Sciatic nerve (tissue), 2 donors: ENCODE measurements at places on chromosomes 3 and 15. TPM values are rescaled to one million over a fixed set of nuclear protein-coding genes. Genes with fewer than 3 reads are reported as not detected.

The WDR93 gene
- total RNA-seq, result not detected

- no peak for DNase-seq
Measured at GRCh38 chr3:190854062-190854461, 8.4 kb downstream of the GMNC start.

- peak; percentile 34 for DNase-seq
Measured at GRCh38 chr15:79990280-79990996, 19.4 kb upstream of the BCL2A1 start.

GRCh38 chr3:107999215-107999775 lies 91.5 kb downstream of the CD47 start:
- no peak for DNase-seq

The GPR156 gene
- 0.98 TPM for total RNA-seq

DNA sequence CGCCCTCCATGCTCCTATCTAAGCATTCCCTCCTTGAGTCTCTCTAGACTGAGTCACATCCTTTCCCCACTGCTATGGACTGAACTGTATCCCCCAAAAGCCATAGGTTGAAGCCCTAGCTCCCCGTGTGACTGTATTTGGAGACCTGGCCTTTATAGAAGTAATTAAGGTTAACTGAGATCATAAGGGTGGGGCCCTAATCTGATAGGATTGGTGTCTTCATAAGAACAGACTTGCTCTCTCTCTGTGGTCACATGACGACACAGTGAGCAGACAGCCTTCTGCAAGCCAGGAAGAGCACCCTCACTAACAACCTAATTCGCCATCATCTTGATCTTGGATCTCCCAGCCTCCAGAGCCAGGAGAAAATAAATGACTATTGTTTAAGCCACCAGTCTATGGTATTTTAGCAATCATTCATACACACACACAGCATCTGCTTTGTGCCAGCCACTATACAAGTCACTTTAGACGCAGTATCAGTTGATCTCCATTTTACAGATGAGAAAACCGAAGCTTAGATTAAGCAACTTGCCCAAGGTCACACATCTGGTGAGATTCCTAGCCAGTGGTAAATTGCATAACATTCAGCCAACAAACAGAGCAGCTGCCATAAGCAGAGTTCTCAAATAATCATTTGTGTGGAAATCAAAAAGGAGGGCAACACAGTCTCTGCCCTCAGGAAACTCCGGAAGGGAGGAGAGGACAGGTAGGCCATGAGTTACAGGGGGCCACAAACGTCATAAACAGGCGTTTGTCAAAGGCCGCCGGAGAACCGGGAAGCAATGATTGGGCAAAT lies 66.3 kb upstream of the HES1 start:
- no peak for DNase-seq

The LNP1 gene
- total RNA-seq, result 3.4 TPM

DNA sequence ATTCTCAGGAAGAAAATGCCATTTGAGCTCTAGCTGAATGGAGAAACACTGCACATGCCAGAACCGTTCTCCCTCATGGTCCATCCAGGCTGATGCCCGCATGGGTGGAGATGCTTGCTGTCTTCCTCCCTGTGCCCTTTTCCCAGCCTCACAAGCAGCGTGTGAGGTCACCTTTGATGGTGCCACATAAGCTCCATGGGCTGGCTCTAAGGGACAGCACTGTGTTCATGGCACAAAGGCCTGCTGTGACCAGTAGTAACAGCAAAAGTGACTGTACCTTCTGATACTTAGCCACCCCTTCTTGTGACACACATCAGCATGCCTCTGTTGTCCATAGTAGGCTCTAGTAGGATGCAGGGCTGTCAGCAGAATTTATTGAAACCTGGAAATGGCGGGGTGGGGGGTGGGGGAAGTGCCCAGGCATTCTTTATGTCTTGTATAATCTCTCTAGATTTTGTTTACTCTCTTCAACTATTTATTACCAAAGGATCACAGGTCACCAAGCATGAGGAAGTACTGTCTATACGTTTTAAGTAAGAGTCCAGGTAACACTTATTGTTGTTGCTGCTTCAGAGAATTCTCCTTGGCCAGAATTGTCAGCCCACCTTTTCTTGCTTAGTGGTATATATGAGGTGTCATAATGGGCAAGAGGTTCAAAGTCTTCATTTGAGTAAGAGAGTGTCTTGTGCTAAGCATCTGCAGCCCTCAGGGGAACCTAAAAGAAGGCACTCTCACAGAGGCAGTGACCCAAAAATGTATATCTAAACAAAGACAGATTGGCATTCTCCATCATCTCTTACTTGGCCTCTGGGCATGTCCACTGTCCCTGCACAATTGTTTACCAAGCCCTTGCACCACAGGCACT lies 56.5 kb downstream of the RAB7A start:
- DNase-seq, result no peak

DNA sequence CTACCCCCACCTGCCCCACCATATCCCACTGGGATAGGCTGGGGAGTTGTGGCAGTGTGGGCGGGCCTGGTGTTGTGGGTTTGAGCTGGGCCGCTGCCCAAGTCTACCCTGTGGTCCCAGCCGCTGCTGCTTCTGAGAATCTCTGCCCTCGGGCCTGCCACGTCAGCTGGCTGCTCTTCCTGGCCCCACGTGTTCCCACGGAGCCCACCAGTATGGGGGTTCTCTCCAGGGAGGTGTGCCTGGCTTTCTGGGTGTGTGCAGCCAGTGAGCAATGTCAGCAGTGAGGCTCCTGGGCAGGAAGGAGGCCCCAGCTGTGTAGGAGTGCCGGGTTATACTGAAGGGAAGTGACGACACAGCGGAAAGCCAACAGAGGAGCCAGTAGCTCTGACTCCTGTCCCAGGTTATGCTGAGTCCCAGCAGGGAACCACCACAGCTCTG lies 10.5 kb downstream of the GNAI2 start:
- DNase-seq, result no peak

DNA sequence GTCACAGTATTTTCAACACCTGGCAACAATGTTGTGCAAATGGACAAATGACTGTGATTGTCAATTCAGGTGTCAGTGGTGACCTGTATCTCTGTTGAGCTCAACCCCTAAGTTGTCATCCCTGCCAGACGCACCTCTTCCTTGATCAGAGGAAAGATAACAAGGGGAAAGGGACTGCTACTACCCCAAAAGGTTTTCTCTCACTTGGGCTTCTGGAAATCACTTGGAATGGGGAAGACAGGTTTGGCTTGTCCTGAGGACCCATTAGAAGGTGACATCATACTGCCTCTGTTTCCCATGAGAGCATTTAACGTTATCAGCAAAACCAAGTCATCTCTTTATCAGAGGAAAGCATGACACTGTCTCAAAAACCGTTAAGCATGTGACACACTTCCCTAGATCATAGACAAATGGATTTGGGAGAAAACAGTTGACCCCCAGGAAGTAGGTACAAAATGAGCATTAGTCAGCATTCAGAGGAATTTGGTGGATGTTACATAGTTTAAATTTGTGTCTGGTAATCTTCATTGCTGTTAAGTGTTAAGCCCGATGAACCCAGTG lies 769.5 kb downstream of the GRM7 start:
- DNase-seq, result no peak

The WNT7A gene
- not detected for total RNA-seq

The ISLR2 gene
- 1.5 TPM for total RNA-seq

DNA sequence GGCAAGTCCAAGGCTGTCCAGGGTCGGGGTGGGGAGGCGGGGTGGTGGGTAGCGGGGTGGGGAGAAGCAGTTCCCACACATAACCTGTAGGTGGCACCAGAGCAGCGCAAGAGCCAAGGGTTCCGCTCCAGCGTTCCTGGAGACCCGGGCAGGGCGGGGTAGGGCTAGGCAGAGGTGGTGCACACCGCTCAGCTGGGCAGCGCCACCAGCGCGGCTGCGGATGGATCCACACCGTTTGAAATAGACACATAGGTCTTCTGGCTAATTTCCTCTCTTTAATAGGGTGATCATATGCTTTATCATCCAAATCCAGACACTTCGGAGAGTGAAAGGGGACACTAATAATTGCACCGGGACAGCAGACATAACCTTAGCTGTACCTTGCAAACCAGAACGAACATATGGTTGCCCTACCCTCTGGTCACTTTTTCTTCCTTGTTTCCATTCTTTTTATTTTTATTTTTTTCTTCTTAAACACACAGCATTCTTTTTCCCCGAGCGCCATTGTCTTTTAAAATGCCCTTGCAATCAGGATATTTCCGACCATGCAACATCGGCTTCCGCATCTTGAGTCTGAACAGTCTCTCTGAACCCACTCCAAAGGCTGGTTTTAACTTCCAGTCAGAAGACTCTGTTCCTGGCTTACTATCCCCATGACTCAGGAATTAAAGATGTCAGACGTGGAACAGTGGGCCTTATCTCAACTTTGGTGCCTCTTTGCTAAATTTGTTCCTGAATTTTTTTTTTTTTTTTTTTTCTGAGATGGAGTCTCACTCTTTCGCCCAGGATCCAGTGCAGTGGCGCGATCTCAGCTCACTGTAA lies 12.5 kb upstream of the ZSCAN2 start:
- peak; percentile 89 for DNase-seq

DNA sequence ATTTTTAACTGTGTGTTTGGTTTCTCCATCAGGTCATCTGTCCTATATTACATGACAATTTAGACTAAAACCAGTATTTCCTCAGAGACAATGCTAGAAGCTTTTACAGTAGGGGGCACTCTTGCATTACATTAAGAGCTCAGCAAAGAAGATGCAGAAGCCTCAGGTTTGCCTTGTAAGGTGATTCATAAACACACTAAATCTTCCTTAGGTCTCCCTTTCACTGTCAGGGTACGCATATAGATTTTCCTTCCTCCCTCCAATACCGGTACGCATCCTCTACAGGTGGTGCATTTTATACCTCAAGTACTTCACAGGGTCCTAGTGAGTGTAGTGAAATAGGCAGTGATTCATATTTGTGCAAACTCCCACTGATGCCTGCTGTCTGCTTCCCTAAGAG lies 46.5 kb downstream of the CD86 start:
- DNase-seq, result no peak

The MEIS2 gene
- total RNA-seq, result 22.0 TPM

The MAP6D1 gene
- total RNA-seq, result 1.1 TPM

The C3orf20 gene
- 0.18 TPM for total RNA-seq

The CHRNA3 gene
- total RNA-seq, result not detected

The RNU5B-1 gene
- total RNA-seq, result 44.7 TPM

DNA sequence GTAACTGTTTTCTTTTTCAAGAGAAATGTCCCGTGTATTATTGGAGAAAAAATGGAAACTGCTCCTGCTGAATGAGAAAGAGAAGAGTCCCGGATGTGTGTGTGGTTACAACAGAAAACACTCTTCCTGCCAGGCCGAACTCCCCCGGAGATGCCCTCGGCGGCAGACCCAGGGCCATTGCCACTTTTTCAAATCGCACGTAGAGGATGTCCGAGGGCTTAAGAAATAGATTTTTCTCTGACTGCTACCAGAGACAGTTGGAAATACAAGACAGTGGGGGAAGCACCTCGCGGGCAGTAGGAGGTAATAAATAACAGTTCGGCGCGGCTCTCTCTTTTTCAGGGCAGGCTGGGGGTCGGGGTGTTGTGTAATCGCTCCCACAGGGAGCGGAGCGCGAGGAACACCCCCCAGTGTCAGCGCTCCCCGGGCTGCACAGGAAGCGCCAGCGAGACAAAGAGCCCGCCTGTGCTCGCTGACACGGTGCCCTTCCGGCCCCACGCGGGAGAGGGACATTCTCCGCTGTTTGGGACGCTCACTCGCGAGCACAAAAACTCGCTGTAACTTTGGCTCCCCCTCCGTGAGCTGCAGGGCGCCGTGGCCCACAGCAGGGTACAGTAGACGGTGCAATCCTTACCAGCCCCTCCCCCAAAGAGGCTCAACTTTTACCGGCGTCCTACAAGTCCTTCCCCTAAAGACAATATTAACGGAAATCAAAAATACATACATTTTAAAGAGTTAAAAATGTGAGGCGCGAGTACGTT lies 1.1 kb downstream of the VGLL4 start:
- peak; percentile 84 for DNase-seq

DNA sequence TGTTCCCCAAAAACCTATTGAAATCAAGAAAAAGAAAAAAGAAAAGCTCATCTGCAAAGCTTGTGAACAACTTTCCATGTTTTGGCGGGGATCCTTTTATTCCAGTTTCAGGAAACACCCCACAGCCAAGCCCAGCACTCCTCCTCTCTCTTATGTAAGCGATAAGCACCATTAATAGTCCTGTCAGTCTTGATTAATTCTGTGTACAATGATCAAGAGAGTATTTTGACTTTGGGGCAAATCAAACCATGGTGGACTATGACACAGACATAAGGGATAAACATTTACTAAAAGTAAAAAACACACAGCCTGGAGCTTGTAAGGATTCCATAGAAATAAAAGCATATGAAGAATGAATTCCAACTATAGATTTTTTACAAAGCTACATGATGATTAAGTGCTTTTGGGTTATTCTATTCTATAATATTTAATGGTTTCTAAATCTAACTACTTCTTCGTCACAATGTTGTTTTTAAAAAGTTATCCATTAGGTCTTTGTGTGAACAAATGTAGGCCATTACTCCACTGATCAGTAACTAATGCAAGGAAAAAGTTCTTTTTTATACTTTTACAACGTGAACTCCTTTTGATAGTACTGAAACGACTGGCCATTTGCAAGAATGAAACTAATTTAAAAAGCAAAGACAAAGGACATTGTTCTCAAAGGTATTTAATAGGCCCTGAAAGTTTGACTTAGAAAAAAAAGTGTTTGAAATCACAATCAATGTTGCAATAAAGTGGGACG lies 106.5 kb downstream of the KCNAB1 start:
- no peak for DNase-seq

DNA sequence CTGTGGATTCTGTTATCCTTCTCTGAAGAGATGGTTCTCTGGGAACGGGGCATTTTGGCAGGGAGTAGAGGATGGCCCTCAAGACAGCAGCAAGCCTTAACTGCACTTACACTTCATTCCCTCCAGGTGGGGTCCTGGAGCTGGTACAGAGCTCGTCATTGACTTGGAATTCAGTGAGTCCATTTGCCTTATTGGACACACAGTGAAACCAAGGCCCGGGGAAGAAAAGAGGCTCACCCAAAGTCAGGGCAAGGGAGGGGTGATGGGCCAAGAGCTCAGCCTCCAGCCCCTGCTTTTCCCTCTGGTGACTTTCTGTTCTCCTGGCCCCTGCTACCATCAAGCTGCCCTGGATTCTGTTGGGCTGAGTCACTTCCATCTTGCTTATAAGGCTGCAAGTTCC lies 125.6 kb downstream of the ETFA start:
- DNase-seq, result no peak

The ADAMTSL3 gene
- total RNA-seq, result 39.1 TPM

DNA sequence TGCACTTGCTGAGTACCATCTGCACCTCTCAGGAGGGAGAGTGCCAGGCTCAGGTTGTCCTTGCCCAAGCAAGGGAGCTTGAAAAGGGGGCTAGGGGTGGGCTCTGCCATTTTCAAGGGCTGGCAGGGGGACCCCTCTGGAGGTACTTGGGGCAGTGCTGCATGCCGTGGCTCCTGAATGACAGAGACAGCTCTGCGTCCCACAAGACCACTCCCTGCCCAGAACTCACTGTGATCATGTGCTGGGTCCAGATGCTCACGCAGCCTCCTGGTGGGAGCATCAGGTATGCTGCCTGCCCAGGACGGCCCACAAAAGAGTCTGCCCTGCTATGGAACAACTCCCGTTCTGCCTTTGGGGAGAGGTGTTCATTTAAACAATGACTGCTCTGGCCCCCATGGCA lies 165.2 kb downstream of the GOLGA6L4 start:
- no peak for DNase-seq

The OR5H15 gene
- not detected for total RNA-seq
